Kidney tubule cell (primary cell): ENCODE measurements at places on chromosomes 3 and 15.

GRCh38 chr3:32483772-32484171 is 18.9 kb downstream of the CMTM6 start:
- no peak for DNase-seq

- DNase-seq: peak; percentile 67
Measured at GRCh38 chr3:170977949-170978745, 48.4 kb downstream of the SLC2A2 start.

- peak; percentile 56 for DNase-seq
Measured at GRCh38 chr3:11379238-11379823, 107.1 kb downstream of the ATG7 start.

DNA sequence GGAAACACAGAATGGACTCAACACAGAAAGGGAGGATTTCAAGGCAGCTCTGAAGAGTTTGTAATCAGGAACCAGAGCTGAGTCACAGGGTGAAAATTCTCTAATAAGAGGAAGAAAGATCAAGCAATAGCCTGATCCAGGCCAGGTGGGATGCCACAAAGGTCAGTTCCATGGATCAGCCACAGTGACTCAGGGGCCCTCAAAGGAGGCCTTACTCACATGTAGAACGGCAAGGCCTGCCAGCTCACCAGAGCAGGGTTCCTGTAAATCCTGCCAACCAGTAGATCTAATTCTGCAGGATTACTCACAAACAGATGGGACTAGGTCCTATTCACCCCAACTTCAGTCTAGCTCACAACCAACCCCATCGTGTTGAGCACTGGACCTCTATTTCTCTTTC is 78.3 kb upstream of the PPP2R3A start:
- DNase-seq: peak; percentile 98

GRCh38 chr15:99995543-99995942 is 262.3 kb upstream of the LYSMD4 start:
- DNase-seq: no peak

GRCh38 chr3:125442506-125442905 is 67.4 kb upstream of the ZNF148 start:
- no peak for DNase-seq

DNA sequence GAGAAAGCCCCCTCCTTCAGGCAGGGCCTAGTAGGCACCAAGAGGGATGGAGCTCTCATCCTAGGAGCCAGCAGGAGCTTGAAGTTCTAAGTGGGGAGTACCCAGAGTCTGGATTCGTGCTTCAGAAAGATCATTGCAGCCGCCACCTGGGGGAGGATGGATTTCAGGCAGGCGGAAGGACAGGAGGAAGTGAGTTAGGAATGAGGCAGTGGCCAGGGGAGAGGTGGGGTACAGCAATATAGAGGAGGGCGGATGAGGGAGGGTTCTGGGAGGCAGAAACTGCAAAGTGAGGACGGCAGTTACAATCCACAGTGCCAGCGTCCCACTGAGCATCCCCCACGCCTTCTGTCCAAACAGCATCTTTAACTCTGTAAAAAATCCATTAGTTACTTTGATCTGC is 65.2 kb upstream of the LINGO1 start:
- no peak for DNase-seq

- DNase-seq: peak; percentile 54
Measured at GRCh38 chr3:104273046-104273649, 1093.6 kb upstream of the ALCAM start.

- no peak for DNase-seq
Measured at GRCh38 chr3:64756398-64756986, 68.7 kb upstream of the ADAMTS9 start.

DNA sequence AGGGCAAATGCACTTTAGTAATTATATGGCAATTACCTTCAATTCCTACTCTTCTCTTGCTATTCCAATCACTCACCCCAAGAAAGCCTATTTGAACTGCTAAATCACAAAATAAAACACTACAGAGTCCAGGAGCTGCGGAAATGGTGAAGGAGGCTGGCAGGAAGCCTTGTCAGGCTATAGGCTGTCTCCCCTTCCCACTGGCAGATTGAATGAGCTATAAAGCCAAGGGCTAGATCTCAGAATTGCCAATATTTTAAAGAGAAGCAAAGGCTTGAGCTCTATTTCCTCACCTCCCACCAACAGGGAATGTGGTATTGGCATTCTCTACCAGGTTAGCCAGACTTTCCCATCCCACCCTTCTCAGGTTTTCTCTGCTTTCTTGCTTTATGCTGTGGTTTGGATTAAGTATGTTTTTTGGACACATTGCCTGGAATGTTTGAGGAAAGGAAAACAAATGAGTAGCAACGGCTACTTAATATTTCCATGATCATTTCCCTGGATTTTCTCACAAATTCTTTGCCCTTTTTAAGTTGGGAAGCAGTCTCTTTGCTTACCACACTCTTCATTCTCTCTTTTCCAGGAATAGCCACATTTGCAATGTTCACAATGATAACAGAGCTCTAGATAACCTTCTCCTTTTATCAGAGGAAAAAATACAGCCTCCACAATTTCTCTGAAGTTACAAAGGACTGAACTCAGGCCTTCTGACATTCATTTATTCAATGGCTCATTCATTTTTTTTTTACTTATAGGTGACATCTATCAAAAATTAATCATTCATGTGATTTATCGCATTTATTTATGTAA is 1125.4 kb downstream of the ROBO1 start:
- DNase-seq: no peak

- DNase-seq: no peak
Measured at GRCh38 chr15:101019366-101019896, 100.3 kb downstream of the LRRK1 start.

DNA sequence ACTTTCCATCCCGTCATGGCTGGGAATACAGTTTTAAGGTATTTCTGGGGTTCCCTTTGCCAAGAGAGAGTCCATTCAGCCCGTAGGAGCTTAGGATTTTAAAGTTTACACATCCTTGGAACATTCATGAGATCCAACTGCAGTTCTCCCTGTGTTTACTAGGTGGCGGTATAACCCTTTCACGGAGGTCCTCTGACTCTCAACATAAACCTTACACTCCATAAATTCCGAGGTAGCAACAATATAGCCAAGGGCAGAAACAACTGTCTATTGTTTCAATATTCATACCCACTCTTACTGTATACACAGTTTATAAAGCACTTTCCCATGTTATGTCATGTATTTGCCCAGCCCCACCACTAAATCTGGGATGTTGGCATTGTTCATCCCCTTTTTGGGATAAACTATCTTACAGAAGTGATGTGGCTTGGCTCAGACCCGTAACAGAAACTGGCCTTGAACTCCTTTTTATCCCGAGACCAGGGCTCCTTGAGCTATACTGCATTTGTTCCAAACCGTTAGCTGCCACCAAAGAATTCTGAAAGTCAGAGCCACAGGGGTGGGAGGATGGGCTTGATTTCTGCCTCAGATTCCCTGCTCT is 69.2 kb upstream of the COL6A5 start:
- peak; percentile 63 for DNase-seq

GRCh38 chr3:31379598-31379997 is 153.1 kb upstream of the STT3B start:
- no peak for DNase-seq

DNA sequence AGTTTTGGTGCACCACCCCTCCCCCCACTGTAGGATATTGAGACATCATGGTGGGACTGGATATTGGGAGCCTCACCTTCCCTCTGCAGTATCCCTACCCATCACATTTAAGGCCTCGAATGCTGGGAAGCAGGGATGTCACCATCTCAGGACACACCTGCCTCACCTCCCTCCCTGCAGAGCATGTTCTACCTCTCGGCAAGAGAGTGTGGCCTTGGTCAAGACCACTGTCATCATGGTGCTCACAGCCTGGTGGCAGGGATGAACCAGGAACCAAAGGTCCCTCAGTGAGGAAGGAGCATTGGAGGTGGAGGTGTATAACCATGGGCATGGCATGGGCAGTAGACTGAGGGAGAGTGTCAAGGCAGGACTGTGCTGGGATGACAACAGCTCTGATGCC is 104.8 kb downstream of the CORO2B start:
- no peak for DNase-seq

DNA sequence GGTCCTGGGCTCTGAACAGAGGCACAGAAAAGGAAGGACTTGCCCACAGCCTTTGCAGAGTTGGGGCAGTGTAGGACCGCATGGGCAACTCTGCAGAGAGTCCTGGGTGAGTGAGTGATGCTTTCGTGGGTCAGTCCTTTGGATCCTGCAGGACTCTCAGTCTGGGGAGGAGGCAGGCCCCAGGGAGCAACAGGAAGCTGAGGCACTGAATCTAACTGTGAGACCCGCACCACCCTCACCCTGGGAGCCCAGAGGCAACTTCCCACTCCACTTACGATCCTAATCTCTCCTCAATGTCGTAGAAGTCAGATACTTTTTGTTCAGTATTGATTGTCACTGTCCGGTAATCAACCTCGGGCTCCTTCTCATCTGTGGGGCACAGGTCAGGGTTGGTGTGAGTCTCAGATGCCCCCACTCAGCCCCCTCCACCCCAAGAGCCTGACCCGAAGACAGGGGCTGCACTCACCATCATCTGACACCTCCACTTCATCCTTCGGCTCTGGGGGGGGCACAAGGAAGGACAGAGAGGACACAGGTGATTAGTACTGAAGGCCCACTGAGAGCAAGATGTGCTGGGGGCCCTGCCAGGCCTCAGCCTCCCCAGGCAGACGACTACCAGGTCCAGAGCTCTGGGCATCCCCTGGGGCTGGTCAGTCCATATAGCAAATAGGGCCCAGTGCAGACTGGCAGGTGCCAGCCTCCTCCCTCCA is 64.0 kb upstream of the HACD2 start:
- no peak for DNase-seq

- peak; percentile 88 for DNase-seq
Measured at GRCh38 chr15:67116742-67117141, 51.3 kb downstream of the SMAD3 start.

DNA sequence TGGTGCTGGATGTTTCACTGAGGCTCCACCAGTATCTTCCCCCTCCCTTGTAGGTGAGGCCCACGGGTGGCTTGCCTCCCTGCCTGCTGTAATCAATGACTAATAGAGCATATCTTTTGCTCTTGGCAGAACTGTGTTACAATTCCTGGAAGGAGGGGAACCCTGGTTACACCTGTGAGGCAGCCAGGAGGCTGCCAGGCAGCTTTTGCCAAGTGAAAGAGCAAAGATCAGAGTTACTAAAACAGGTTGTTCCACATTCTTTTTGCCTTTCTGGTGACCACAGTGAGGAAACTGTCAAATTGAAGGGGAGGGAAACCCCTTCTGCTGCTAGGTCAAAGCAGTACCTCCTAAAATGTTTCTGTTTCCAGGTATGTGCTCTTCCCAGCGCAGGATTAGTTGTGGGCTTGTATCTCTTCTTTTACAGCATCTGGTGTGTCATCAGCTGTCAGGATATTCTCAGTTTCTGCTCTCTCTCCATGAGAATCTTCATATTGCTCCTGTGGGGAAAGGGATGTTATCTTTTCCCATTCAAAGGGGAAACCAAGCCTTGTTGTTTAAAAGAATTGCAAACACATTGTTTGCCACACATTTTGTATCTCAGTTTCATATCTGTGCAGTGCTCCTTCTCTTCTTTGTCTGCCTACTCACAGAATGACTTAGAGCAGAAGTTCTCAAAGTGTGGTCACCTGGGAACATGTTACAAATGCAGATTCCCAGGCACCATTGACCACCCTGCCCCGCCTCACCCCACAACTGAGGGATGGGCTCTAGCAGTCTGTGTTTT is 137.4 kb upstream of the UMPS start:
- peak; percentile 86 for DNase-seq

- DNase-seq: no peak
Measured at GRCh38 chr3:24730173-24730572, 235.5 kb upstream of the THRB start.

GRCh38 chr15:99239545-99240198 is 9.7 kb downstream of the TTC23 start:
- DNase-seq: peak; percentile 59

DNA sequence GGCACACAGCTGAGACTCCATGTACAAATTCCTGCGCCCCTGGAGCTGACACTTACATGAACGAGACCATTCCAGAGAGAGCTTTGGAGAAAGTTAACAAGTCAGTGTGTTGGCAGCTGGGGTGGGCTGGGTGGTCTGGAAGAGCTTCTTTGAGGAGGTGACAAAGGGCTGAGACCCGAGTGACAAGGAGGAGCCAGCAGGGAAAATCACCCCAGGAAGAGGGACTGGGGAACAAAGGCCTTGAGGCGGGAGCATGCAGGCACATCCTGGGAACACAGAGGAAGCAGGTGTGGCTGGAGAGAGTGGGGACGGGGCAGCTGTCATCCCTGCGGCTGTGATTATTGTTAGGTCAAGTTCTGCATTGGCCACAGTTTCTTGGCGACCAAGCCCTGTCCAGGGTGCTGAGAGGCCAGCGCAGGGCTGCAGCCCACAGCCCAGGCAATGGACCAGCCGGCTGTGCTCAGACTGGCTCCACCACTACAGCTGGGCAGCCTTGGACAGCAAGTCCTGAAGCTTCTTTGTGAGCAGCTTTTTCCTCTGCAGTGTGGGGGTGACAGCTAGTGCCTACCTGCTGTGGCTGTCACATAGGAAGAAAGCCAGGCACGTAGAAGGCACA is 34.2 kb upstream of the PRR23E start:
- peak; percentile 25 for DNase-seq

- DNase-seq: no peak
Measured at GRCh38 chr3:75254685-75255084, 409.4 kb upstream of the FRG2C start.

- DNase-seq: peak; percentile 3
Measured at GRCh38 chr3:17057321-17057720, 172.6 kb downstream of the PLCL2 start.

- DNase-seq: peak; percentile 70
Measured at GRCh38 chr3:43855674-43856299, 165.0 kb downstream of the ABHD5 start.

DNA sequence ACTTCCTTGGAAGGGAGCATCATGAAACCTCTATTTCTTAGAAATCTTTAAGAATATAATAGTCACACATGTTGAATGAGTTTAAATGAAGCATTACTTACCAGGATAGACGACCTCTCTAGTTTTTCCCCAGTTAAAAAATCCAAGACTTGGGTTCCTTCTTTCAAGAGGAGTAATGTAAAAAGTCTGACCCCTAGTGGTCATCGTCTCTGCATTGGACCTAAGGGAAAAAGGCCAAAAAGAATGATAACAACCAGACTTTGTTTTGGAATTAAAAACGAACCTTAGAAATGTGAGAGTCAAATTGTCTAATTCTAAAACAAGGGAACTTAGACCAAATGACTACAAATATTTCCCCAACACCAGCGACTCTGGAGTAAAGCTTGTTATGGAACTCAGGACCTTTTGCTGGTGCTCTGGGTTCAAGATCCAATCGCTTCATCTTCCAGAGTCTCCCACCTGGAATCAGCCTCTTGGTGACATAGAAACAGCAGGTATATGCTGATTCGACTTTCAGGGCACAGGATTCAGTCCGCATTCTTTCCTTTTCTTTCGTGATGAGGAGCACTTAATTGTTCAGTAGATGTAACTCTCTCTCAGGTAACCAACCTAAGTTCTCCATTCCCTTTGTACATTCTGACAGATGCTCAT is 214.8 kb upstream of the TPRG1 start:
- peak; percentile 65 for DNase-seq

DNA sequence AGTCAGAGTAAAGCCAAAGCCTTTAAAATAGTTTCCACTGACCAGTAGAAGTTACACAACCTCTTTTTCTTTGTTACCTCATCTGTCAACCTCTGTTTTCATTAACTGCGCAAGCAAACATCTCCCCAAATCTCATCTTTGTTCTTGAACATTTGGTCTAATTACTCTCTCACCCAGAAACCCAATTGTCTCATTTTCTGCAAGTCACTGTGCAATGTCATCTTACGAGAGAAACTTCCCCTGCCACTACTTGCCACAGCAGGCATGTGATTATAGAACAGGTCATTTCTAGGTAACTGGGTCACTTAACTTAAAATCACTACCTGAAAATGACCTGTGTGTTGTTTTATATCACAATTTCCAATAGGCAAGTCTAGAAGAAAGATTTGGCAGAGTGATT is 159.4 kb downstream of the SI start:
- DNase-seq: no peak
